ENCODE measurements at places on chromosomes 16 and 17.
A peak's percentile ranks its signal among the peaks of the same experiment; 100 is the strongest.

DNA sequence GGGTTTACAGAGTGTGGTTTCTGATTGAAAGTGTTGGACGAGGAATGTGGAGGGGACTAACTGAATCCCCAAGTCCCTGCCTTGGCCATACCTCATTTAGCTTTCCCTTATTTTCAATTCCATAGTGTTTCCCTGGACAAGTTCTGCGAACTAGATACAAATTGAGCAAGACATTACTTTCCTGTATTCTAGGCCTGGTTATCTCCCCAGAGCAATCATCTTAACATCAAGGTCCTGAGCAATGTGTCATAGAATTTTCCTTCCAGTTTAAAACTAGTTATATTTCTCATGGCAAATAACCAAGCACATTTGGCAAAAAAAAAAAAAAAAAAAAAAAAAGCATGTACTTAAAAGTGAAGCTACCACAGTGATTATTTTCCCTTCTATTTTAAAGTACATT is 330.1 kb downstream of the CDH11 start:
- no peak for DNase-seq

- DNase-seq: no peak
Measured at GRCh38 chr17:60065136-60065535, 13.6 kb downstream of the HEATR6 start.

DNA sequence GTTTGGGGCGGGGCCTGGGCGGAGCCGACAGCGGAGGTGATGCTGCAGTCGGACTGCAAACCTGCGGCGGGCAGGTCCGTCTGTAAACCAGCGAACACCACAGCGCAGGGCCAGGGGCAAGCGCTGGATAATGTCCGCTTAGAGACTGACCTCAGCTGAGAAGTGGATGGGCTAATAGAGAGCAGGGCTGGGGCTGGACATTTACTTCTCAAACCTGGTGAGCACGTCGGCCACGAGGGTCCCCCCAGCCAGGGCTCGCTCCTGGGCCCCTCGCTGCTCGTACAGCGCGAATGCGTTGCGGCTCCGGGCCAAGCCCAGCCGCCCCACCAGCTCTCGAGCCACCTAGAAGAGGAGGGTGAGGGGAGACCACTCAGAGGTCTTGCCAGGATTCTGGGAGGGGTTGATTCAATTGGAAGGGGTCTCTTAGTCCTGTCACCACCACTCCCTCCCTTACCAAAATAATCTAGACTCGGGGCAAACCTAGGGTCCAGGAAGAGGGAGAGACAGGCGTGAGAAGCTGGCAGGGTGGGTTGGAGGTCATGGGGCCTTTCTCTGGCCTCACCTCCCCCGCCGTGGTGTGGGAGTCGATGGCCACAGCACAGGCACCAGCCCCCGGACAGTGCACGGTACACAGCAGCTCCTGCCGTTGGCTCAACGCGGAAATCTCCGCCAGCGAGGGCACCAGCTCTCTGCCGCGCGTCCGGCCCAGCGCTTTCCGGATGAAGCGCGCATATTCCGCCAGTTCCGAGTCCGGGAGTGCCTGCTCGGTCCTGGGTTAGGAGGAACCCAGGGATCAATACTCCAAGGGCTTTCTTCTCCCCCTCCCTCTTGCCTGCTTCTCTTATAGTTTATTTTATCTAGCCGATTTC is 5.8 kb downstream of the PLEKHH3 start:
- DNase-seq: no peak

DNA sequence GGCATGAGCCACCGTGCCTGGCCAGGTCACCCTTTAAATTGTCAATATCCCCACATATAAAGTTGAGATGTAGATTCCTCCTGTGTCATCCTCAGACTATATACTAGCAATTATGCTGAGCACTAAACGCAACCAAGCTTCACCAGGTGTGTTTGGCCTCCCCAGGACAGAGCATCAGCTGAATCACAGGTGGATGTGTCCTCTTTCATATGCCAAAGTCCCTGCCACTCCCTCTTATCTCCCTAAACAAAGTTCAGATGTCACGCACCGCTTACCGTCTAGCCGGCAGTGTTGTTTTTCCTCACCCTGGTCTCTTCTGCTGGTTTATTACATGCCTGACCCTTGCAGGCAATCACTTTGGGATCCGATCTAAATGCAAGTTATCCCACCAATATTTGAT is 43.8 kb upstream of the ARHGAP44 start:
- no peak for DNase-seq

- no peak for DNase-seq
Measured at GRCh38 chr16:80459966-80460365, 80.8 kb upstream of the DYNLRB2 start.

- no peak for DNase-seq
Measured at GRCh38 chr17:3935825-3936355, 19.6 kb upstream of the P2RX1 start.

- peak; percentile 52 for DNase-seq
Measured at GRCh38 chr16:81181013-81181720, 57.3 kb upstream of the BCO1 start.

DNA sequence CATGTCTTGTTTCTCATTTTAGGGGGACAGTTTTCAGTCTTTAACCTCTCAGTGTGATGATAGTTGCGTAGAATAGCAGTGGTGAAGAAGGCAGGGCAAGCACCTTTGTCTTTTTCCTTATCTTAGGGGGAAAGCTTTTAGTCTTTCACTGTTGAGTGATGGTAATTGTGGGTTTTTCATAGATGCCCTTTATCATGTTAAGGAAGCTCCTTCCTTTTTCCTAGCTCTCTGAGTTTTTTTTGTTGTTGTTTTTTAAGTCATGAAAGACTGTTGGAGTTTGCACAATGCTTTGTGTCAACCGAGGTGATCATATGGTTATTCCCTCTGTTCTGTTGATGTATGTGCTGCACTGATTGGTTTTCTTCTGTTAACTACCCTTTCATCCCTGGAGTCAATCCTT is 15.7 kb downstream of the NOL11 start:
- no peak for DNase-seq

DNA sequence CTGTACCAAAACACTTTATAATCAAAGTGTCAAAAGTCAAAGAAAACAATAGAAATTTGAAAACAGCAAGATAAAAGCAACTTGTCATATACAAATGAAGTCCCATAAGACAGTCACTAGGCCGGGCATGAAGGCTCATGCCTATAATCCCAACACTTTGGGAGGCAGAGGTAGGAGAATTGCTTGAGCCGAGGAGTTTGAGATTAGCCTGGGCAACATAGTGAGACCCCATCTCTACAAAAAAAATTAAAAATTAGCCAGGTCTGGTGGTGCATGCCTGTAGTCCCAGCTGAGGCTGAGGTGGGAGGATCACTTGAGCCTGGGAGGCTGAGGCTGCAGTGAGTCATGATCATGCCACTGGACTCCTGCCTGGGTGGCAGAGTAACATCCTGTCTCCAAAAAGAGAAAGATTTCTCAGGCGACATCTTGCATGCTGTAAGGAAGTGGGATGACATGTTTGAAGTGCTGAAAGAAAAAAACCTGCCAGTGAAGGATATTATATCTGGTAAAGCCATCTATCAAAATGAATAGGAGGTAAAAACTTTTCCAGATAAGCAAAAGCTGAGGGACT is 98.7 kb upstream of the NACA2 start:
- no peak for DNase-seq

GRCh38 chr17:74305865-74306654 is 20.0 kb upstream of the KIF19 start:
- no peak for DNase-seq

DNA sequence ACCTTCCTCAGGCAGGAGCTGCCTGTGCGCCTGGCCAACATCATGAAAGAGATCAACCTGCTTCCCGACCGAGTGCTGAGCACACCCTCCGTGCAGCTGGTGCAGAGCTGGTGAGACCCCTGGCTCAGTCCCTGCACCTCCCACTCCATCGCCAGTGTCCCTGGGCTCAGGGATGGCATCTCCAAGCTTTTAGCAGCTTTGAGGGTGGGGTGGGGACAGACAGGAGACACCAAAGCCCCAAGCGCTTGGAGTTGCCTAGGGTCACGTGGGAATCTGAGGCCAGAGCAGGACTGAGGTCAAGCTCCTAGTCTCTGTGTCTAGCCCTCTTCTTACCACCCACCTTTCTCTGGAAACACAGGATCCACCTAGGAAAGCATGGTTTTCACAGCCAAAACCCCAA is 2.3 kb downstream of the PDK2 start:
- no peak for DNase-seq

- no peak for DNase-seq
Measured at GRCh38 chr17:7109461-7110322, 4.9 kb downstream of the ASGR2 start.

- DNase-seq: no peak
Measured at GRCh38 chr17:48500435-48501426, 30.1 kb downstream of the HOXB1 start.

GRCh38 chr16:89842471-89843408 is 14.5 kb downstream of the SPIRE2 start:
- no peak for DNase-seq

GRCh38 chr17:31585280-31585630 is 193.8 kb downstream of the RAB11FIP4 start:
- DNase-seq: no peak

- no peak for DNase-seq
Measured at GRCh38 chr17:32323811-32324491, 18.0 kb downstream of the C17orf75 start.

GRCh38 chr16:84003038-84003437 is 35.0 kb downstream of the NECAB2 start:
- DNase-seq: no peak

- no peak for DNase-seq
Measured at GRCh38 chr16:15970743-15971439, 21.5 kb downstream of the ABCC1 start.

DNA sequence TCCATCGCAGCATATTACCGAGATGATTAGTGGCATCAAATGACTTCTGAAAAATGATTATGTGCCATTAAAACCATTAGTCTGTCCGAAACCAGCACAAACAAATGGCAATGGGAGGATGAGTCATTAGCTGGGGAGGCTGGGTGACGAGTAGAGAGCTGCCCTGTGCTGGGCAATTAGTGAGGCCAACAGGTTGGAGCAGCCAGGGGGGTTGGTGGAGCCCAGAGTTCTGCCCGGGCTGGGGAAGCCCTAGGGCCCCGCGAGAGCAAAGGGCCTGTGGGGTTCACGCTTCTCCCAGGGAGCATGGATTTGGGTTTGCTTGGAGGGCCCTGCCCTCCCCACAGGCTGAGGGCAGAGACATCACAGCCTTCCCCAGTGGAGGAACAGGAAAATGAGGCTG is 152.1 kb upstream of the RPL38 start:
- DNase-seq: no peak

GRCh38 chr17:30550512-30551273 is 73.5 kb downstream of the GOSR1 start:
- DNase-seq: no peak

DNA sequence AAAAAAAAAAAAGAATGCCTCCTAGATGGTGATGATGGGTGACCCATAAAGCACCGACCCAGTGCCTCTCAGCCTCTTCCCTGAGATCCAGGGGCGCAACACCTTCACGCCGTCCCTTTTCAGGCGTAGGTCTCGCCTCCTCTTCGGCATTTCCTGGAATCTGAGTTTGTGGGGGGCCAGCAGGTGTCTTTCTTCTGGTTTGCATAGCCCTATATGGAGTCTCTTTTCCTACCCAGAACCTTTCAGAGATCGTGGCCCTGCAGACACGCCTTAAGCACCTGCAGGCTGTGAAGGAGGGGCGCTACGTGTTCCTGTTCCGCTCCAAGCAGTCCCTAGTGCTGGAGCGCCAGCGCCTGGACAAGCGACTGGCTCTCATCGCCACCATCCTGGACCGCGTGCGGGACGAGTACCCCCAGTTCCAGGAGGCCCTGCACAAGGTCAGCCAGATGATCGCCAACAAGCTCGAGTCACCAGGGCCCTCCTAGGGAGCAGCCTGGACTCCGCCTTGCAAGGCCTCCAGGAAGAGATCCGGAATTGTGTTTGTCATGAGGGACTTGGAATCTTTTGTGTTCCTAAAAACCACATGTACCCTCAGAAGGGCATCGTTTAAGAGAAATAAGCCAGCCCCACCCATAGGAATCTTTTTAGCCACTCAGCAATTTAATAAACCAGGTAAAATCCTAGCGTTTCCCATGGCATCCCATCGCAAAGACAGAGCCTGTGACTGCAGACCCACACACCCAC is 1.9 kb upstream of the GAA start:
- DNase-seq: no peak

DNA sequence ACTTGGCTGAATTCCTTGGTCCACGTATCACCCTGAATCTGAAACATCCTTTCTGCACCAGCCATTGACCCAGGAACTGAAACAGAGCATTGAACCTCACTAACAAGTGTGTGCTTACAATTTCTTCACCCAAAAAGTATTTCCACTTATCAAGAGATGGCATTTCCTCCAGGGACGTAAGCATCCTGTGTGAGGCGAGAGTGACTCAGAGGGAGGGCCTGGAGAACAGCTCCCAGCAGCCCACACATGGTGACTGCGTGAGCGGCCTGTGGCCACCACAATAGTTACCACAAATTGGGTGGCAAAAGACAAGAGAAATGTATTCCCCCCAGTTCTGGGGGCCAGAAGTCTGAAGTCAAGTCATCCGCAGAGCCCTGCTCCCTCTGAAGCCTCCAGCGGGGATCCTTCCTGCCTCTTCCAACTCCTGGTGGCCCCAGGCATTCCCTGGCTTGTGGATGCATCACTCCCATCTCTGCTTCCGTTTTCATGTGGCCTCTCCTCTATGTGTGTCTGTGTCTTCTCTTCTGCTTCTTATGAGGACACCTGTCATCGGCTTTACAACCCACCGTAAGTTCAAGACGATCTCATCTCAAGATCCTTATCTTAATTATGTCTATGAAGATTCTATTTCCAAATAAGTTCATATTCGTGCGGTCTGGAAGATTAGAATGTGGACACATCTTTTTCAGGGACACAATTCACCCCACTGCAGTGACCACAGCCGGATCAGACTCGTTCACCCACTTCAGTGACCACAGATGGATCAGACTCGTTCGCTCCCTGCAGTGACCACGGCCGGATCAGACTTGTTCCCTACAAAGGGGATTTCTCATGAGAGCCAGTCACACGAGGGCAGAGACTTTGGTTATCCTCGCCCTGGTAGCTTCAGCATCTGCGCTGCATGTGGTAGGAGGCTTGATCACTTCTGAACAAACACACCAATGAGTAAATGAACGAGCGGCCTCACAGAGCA is 122.6 kb upstream of the FOXF1 start:
- DNase-seq: no peak

DNA sequence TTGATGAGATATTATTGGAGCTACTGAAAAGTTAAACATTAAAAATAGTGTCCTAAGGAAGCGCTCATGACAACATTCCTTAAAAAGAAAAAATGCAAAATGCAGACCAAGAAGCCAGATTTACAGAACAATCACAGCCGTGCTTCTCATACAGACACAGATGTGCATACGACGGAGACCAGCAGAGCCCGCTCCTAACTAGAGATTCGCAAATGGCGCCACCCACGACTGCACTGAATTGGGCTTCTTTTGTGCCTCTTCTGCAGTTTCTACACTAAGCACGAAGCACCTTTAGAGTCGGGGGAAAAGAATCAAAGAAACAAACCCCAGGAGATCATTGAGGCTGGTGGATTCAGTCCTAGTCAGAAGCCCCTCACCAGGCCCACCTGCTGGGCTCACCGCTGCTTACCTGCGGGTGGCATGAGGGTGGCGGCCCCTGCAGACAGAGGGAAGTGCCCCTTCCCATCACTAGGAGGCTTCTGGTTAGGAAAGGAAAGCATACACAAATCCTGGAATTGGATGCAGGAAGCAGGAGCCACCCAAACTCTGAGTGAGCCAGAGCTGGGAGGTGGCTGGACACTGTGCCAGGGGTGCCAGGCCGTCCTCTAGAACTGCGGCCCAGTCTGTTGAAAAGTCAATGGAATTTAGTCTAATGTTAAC is 64.9 kb upstream of the CHMP6 start:
- no peak for DNase-seq

Data from HuH-7 (cell line).